ENCODE measurements at places on chromosomes 2 and 18.

GRCh38 chr2:108969856-108970255, 19.2 kb downstream of the EDAR start:
- DNase-seq: no peak

DNA sequence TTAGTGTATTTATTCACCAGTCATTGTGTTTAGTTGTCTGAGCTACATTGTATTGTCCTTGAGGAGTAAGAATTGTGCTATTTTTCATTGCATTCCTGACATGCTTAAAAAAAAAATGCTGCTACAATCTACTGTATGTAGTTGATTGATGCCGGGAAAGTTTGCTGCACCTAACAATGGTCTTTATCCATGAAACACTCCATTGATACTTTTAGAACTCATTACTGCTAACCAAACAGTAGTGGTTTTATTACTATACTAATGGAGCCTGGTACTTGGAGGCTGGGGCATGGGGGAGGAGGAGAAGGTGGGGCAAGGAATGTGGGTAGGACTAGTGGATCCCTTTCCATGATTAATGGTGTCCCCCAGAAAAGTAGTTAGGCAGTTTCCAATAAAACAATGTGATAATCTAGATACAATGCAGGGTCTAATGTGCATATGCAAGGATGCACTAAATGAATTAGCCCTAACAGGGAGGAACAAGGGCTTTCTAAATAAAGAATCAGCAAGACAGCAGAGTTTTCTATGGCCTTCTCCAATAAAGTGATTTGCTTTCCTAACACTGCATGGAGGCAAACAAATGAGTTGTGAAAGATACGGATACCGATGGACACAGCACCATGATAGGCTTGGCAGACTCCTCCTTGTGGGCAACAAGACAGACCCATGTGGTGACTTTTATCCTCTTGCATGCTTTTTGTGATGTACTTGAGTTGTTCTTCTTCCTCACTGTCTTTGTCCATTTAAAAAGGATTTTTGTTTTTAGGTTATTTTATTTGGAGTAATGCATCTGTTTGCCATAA, 78.5 kb downstream of the FMNL2 start:
- DNase-seq: no peak

GRCh38 chr2:2570360-2570759, 239.3 kb upstream of the MYT1L start:
- no peak for DNase-seq

DNA sequence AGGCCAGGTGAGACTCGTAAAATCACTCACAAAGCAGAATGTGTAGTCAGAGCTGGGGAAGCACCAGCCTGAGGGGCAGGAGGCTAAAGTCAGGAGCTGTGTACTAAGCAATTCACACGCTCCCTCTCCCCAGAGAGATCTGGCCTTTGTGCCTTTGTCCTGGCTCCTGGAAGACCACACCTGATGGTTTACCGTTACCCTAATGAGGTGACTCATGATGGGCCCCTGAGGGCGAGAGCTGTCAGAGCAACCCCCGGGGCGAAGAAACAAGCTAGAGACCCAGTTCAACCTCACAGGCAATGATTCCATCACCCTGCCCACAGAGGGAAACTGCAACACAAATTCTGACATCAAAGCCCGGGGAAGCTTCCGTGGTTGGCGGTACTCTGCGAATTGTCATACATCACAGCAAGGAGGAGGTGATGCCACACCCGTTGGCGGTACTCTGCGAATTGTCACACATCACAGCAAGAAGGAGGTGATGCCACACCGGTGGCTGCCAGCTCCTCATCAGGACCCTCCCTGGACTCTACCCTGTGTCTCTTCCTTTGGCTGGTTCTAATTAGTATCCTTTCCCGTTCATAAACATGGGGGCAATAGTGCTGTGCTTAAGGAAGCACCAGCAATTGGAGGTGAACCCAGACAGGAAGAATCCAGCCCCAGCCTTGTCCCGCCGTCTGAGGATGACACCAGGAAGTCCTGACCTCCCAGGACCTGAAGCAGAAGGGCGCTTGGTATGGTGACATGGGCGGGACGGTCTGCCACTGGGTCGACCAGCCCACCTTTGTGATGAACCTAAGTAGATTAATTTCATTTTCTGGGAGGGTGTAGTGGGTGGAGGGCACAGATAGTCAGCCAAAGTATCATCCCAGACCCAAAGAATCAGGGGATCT, 30.5 kb downstream of the B3GNT7 start:
- DNase-seq: peak; percentile 87

GRCh38 chr2:120739438-120740090, 3.9 kb downstream of the GLI2 start:
- no peak for DNase-seq

GRCh38 chr18:78980279-78980771, 707 bp downstream of the SALL3 start:
- DNase-seq: no peak

Data from CD4-positive, alpha-beta T cell treated with Interleukin-21 for 1 hour (primary cell).